ENCODE measurements at places on chromosomes 3 and 15.

DNA sequence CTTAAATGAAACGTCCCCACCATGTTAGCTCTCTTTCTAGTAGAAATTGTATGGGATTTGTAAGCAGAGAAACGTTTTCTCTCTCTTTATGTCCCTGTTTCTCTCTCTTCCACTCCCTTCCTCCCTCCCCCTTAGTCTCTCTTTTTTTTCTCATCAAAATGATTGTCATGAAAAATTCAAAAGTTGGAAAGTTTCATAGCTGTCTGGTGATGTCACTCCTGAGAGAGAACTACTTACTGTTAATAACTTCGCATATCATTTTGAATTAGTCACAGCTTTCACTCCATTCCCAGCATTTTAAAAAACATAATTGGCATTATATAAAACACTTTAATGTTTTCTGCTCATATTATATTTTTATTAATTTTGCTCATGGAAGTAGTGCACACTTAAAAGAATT is 331.1 kb downstream of the C3orf38 start:
- DNase-seq, result no peak

GRCh38 chr3:194805546-194805945 is 119.9 kb downstream of the FAM43A start:
- DNase-seq, result no peak

DNA sequence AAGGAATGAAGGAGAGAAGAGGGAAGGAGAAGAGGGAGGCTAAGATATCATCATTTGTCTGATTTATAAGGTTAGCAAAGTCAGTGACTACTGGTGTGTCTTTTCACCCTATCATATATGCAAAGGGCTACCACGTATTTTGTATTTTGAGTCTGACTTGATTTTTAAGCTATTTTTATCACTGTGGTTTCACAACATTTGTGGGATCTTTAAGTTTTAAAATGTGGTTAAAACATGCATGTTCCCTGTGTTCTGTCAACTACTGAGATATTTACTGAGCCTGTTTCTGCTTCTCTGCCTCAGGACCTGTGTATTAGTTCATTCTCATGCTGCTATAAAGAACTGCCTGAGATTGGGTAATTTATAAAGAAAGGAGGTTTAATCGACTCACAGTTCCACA is 22.5 kb upstream of the SPTSSB start:
- no peak for DNase-seq

GRCh38 chr15:36361351-36361870 is 218.0 kb upstream of the CDIN1 start:
- DNase-seq, result no peak

- DNase-seq, result no peak
These were observed 12.2 kb downstream of the NCEH1 start for GRCh38 chr3:172698631-172699030.

DNA sequence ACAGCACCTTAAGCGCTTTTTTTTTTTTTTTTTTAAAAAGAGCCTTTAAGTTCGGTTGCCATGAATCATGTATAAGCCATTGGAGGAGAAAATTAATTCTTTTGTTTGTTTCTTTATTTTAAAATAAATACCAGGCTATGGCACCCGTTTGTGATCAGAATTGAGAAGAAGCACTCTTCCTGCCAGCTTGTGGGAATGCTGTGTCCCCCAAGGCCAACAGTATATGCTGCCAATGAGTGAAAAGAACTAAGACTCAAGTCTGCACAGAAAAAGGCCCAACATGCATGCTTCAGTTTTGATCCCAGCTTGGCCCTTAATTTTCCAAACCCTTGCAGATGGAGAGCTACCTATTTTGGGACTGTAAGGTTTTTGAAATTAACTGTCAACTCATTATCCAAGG is 90.5 kb downstream of the LRRC3B start:
- no peak for DNase-seq

DNA sequence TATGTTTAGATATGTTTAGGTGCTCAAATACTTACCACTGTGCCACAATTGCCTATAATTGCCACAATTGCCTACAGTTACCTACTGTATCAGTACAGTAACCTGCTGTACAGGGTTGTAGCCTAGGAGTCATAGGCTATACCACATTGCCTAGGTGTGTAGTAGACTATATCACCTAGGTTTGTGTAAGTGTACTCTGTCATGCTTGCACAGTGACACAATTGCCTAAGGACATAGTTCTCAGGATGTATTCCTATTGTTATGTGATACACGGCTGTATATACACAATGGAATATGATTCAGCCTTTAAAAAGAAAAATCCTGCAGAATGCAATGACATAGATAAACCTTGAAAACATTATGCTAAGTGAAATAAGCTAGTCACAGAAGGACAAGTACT is 264.8 kb downstream of the RAP2B start:
- no peak for DNase-seq

GRCh38 chr15:84791763-84792162 is 25.4 kb upstream of the ALPK3 start:
- DNase-seq, result no peak

DNA sequence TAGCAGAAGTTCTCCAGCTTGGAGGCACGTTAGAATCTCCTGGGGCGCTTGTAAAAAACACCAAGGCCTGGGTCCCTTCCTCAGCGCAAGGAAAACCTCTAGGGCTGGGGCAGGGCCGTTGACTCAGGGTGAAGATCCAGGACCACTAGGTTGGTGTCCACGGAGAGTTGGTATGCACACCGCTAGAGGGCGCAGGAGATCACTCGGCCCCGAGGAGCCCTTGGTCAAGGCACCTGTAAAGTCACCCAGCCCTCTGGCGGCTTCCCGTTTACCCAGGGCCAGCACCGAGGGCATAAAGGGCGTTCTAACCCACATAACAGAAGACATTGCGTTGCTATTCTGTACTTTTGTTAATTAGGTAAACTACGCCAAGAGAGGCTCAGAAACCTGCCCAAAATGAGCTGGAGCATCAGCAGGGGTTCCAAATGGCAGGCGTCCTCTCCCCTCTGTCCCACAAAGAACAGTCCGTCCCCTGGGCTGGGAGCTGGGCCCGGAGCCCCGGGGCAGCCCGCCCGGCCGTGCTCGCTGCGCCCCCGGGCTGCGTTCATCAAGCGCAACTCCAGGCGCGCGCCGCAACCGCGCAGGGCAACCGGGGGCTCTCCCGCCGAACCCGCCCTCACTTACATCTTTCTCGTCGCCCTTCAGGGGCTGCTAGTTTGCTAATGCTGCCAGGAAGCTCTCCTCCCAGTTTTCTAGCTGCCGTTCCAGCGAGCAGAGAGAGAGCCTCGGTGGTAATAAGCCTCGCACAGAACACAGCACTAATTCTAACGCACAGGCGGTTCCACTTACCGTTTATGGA is 332.1 kb downstream of the ARRDC4 start:
- peak; percentile 74 for DNase-seq

DNA sequence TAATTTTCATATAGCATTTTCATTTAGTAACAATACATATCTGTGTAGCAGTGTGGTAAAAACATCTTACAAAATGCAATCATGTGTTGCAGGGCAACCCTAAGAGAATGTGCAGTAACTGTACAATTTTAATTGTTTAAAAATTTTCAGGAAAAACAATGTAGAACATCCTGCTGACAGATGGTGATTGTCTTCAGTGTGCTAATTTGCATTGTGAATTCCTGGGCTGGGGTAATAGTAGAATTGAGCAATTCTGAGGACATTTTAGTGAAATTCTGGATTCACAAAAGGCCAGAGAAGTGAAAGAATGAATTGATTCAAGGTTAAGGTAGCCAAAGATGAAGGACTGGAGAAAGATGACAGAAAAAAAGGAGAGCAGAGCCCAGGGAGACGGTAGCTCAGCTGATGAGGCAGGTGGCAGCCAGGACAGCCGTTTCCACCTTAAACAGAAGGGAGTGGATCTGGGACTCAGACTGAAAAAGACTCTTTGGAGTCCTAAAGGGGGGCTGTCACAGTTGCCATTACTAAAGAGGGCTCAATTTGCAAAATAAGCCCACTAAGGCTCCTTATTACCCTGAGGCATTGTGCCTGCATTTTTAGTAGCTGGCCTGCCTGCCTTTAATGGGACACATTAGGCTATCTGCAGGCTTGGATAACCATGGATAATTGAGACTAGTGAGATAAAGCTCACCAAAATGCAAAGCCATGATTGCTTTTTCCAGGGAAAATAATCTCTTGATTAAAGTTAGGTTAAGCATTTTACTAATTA is 8.6 kb downstream of the MAP3K13 start:
- DNase-seq, result no peak
